Choroid plexus epithelial cell (primary cell): ENCODE measurements at places on chromosomes 11 and 22.
A peak's percentile ranks its signal among the peaks of the same experiment; 100 is the strongest.

GRCh38 chr11:16812274-16812673 lies 73.8 kb downstream of the C11orf58 start:
- DNase-seq: peak; percentile 17

DNA sequence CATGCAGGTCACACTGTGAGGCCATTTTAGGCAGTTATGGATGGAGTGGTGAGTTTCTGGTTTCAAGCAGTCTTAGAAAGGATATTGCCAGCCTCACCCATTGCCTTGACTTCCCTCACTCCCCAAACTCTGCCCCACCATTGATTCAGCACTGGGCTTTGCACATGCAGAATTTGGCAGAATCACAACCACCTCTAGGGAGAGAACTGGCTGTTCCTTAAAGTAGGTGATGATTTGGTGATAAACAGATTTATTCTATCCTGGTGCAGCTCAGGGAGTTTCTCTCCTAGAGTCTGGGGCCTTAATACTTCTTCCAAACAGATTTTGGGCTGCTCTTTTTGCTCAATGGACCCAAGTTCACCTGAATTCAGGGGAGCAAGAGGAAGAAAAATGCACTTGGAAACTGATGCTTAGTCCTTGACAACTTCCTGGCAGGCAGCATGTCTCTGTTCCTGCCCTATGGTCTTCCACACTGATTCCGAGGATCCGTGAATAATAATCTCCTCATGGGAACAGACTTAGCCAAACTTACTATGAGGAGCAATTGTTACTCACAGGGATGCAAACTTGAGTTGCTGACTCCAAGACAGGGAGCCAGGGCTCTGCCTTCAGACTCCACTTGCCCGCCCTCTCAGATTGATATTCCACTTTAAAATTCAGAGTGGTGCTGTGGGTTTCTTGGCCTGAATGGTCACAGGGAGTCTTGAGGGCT lies 129.7 kb upstream of the PARVA start:
- DNase-seq: no peak

DNA sequence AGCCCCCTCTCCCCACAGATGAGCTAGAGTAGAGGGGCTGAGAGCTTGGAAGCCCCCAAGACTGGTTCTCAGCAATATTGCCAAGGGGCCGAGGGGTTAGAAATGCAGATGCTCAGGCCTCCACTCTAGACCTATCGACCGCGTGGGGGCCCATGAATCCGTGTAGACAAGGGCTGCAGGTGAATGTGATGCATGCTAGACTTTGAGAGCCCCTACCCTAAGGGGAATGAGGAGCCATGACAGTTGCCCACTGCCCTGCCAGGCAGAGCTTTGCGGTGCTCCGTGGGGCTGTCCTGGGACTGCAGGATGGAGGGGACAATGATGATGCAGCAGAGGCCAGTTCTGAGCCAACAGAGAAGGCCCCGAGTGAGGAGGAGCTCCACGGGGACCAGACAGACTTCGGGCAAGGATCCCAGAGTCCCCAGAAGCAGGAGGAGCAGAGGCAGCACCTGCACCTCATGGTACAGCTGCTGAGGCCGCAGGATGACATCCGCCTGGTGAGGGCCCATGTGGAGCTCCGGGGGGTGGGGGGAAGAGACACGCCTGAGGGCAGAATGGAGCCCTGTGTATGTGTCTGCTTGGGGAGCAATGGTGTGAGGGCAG lies 1.3 kb downstream of the SSH3 start:
- DNase-seq: no peak

- no peak for DNase-seq
Measured at GRCh38 chr11:72254299-72254993, 10.5 kb upstream of the PHOX2A start.

DNA sequence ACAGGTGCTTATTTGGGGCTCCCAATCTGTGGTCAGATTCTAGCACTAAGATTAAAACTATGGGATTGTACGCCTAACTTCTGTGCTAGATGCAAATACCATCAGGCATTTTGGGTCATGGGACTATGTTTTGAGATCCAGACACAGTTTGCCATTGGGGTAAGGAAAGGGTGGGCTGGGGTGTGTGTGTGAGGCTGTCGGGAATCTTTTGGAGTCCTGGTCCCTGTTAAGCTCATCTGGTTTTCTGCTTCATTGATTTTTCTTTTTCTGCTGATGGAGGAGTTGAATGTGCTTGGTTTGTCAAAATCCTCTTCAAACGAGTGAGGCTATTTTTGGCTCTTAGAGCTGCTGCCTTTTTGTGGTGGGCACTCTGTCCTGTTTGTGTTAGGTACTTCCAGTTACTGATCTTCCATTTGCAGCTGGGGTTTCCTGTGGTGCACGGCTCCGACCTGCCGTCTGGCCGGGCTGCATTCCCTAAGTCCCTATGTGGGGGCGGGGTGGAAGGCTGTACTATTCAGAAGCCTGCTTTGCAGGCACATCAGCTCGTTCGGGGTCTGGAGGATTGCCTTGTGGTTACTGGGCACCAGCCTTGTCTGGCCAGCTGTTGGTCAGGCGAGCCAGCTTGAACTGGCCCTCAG lies 2.9 kb downstream of the BCR start:
- peak; percentile 76 for DNase-seq

DNA sequence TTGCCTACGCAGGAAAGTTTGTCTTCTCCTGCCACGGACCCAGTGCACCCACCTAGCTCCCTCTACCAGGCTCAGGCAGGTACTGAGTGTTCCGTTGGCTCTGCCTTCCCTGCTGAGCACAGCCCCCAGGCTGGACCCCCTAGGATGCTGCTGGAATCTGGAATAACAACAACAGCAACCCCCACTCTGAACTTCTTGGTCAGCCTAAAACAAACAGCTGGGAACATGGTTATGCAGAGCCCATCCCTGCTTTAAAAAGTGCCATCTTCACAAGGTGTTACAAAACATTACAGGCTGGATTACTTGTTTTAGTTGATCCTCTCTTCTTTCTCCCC lies 1.8 kb downstream of the OPCML start:
- no peak for DNase-seq

GRCh38 chr11:35272391-35272902 lies 133.5 kb downstream of the CD44 start:
- no peak for DNase-seq

DNA sequence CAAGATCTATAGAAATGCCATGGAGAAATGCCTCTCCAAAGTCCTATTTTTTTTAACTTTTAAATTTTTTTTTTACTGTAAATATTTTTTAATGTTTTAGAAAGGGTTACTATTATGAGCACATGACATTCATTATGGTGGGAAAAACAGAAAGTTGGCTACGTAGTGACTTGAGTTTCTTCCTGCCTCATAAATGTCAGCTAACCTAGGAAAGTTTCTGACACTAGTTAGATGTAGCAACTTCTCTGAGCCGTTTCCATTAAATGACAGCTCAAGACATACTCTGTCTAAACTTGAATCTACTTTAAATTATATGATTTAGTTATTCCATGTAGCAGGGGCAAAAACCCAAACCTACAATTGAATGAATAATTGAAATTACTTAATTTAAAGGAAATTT lies 18.4 kb upstream of the CTSC start:
- no peak for DNase-seq

DNA sequence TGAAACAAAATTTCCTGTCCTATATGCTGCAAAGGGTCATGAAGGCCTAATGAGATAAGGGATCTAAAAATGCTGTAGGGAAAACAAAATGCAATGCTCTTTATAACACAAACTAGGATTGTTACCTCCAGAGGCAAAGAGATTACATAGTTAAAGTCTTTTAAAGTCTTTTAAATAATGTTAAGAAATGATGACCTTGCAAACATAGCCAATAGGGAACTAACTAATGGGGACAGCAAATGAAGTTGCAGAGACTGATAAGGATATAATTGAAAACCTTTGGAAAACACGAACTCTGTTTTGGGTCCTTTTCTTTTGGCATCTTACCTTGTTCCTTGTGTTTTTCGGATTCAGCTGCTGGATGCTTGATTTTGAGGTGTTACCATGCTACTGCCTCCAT lies 485.9 kb downstream of the KCNA4 start:
- no peak for DNase-seq

DNA sequence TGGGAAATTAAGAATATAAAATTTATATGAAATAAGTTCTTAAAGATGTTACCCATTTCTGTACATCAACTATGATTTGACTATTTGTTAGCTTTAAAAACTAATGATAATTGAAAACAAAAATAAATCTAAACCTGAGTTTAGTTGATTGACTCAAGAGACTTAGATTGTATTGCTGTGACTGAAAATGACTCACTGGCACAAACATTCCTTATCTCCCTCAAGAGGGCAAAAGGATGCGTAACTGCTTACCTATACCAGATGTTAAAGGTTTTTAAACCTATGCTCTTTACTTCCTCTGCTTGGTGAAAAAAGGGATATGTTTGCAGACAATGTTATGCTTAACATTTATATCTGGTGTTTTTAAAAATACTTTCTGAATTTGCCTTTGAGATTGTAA lies 30.3 kb downstream of the ATM start:
- DNase-seq: peak; percentile 39

DNA sequence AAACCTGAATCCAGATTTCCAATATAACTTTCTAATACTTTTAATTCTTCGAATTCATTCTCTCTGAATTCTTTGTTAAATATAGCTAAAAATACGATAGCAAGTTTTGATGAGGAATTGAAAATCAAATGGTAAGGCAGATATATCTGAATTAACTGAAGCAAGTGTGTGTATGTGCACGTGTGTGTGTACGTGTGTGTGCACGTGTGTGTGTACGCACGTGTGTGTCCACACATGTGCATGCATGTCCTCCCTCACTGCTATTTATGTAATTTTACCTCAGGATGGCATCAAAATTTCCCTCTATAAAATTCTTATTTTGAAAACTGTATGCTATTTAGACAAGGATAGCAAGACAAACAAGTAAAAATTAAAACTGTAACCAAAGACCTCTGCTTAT lies 961.3 kb upstream of the CNTN5 start:
- no peak for DNase-seq

DNA sequence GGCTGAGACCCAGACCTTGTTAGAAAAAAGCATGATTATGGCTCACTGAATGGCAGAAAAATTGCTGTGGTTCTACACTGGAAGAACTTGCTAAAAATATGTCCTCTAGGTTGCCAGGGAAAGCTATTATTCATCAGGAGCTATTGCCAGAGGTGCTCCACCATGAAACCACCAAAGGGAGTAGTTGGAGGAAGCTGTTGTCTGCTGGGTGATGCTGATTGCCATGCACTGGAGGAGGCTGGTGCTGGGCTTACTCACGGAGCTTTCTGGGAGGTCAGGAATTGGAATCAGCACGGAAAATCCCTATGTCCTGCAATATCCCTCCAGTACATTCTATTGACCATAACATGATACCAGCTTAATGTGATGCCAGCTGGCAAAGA lies 199.6 kb upstream of the ZBED5 start:
- no peak for DNase-seq

GRCh38 chr22:44276706-44277356 lies 35.9 kb downstream of the SHISAL1 start:
- no peak for DNase-seq

DNA sequence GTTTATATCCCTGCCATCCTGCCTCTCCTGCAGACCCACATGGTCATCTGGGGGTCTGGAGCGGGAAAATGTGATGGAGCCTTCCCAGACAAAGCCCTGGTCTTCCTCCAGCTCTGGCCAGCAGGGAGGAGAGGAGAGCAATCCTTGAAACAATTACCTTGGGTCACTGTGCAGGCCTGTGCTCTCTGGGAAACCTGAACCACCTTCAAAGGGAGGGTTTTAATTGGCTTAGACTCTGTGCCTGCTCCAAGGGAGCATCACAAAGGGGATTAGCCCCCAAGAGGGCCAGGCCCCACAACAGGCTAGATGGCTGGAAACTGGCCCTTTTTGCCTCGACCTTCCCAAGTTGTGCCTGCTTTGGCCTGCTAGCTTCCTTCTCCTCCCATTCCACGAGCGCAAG lies 351.9 kb downstream of the TENM4 start:
- DNase-seq: no peak

GRCh38 chr11:64784813-64785581 lies 6.7 kb upstream of the SF1 start:
- DNase-seq: no peak

- no peak for DNase-seq
Measured at GRCh38 chr22:49155770-49156580, 671.7 kb downstream of the BRD1 start.

GRCh38 chr11:18394928-18395734 lies 768 bp downstream of the LDHA start:
- DNase-seq: peak; percentile 31

GRCh38 chr22:19800761-19801244 lies 40.2 kb downstream of the TBX1 start:
- peak; percentile 49 for DNase-seq
